ENCODE measurements at places on chromosomes 2 and 18. TPM values are rescaled to one million over a fixed set of nuclear protein-coding genes. Genes with fewer than 3 reads are reported as not detected.

Gene SERPINB5
- total RNA-seq = not detected

- H3K36me3 ChIP-seq = no peaks in the 10 kb centered on the region
- DNase-seq = no peak
- H3K4me3 ChIP-seq = no peak overlapping the region
- no peaks in the 10 kb centered on the region for H3K4me1 ChIP-seq
- H3K27ac ChIP-seq = no peak overlapping the region
These were observed 272.1 kb upstream of the EPAS1 start for GRCh38 chr2:46025081-46025480.

- H3K4me1 ChIP-seq = peaks cover 9% of the 10 kb centered on the region
- DNase-seq = no peak
- H3K27ac ChIP-seq = no peak overlapping the region
- no peak overlapping the region for H3K4me3 ChIP-seq
These were observed 6.9 kb downstream of the OSR1 start for GRCh38 chr2:19351499-19351898.

DNA sequence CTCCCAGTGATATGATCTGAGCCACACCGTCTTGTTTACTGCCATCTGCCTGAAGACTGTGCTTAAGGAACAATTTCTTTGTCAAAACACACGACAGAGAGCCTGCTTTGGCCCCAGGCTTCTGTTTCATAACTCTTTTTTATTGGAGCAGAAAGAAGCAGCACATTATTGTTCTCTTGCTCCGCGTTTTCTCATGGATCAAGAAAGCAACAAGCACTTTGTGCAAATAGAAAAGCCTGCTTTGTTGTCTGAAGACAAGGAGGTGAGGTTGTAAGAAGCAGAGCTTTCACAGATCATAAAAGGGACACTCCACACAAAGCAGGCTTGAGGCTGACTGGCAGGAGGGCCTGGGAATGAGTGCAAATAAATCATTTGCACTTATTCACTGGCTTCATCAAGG is 118.3 kb upstream of the FAM136A start:
- no peak for DNase-seq
- no peaks in the 10 kb centered on the region for H3K36me3 ChIP-seq
- peaks cover 2% of the 10 kb centered on the region for H3K27me3 ChIP-seq
- H3K4me1 ChIP-seq = no peaks in the 10 kb centered on the region

- no peak overlapping the region for H3K4me3 ChIP-seq
- no peaks in the 10 kb centered on the region for H3K27me3 ChIP-seq
- no peak overlapping the region for H3K27ac ChIP-seq
- H3K36me3 ChIP-seq = no peaks in the 10 kb centered on the region
- DNase-seq = no peak
These were observed 5.9 kb upstream of the XRCC5 start for GRCh38 chr2:216103213-216103612.

DNA sequence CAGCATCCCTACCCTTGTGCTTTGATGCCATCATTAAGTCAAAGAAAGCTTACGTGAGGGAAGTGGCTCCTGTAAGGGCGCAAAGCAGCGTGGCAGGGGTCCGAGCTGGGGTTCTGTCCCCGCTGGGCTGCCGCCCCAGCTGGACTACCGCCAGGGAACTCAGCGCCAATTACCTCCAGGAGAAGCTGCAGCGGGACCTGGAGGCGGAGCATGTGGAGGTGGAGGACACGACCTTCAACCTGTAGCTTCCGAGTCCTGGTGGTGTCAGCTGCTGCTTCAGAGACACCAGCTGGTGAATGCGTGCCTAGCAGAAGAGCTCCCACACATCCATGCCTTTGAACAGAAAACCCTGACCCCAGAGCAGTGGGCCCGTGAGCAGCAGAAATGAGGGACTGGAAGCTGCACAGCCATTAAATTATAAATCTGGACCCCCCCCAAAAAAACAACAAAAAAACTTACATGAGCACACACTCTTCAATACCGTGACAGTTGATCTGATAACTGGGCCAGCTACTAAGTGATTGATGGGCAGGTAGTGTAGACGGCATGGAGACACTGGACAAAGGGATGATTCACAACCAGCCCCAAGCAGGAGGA is 20.1 kb upstream of the YES1 start:
- DNase-seq = no peak
- H3K4me3 ChIP-seq = no peak overlapping the region
- H3K27ac ChIP-seq = no peak overlapping the region
- no peaks in the 10 kb centered on the region for H3K27me3 ChIP-seq
- peaks cover 19% of the 10 kb centered on the region for H3K4me1 ChIP-seq
- H3K36me3 ChIP-seq = no peaks in the 10 kb centered on the region

Gene RAD51AP2
- not detected for total RNA-seq

- DNase-seq = peak; percentile 7
- H3K27ac ChIP-seq = peak overlapping the region; percentile 84
- no peak overlapping the region for H3K4me3 ChIP-seq
- H3K27me3 ChIP-seq = no peaks in the 10 kb centered on the region
These were observed 24.3 kb downstream of the STAT4 start for GRCh38 chr2:191126386-191127085.

Gene DPY30
- 30.3 TPM for total RNA-seq

Gene COL6A3
- 2.7 TPM for total RNA-seq

- no peaks in the 10 kb centered on the region for H3K36me3 ChIP-seq
- no peaks in the 10 kb centered on the region for H3K4me1 ChIP-seq
- no peak overlapping the region for H3K27ac ChIP-seq
- no peak for DNase-seq
These were observed 137.4 kb upstream of the DLX2 start for GRCh38 chr2:172239944-172240590.
